Psoas muscle (tissue), 8 donors: ENCODE measurements at places on chromosomes 6 and 20. TPM values are rescaled to one million over a fixed set of nuclear protein-coding genes. Genes with fewer than 3 reads are reported as not detected.

MATN4 gene
- polyA plus RNA-seq = not detected

DCDC2 gene
- 0.45 TPM for polyA plus RNA-seq

DNA sequence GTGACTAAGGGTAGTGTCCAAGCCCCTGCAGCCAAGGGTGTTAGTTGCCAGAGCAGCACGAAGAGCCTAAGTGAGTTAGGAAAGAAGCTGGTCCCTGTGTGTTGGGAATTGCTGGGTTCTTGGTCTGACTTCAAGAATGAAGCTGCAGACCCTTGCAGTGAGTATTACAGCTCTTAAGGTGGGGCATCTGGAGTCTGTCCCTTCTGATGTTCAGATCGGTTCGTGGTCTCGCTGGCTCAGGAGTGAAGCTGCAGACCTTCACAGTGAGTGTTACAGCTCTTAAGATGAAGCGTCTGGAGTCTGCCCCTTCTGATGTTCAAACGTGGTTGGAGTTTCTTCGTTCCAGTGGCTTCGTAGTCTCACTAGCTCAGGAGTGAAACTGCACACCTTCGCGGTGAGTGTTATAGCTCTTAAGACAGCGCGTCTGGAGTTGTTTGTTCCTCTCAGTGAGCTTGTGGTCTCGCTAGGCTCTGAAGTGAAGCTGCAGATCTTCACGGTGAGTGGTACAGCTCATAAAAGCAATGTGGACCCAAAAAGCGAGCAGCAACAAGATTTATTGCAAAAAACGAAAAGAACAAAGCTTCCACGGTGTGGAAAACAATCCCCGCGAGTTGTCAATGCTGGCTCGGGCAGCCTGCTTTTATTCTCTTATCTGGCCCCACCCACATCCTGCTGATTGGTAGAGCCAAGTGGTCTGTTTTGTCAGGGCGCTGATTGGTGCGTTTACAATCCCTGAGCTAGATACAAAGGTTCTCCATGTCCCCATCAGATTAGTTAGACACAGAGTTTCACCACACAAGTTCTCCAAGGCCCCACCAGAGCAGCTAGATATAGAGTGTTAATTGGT, 31.8 kb downstream of the PXDC1 start:
- no peak for DNase-seq

GRCh38 chr20:57409316-57409671, 18.1 kb downstream of the RBM38 start:
- no peak for DNase-seq

GRCh38 chr20:6489361-6490171, 277.9 kb upstream of the BMP2 start:
- no peak for DNase-seq

DNA sequence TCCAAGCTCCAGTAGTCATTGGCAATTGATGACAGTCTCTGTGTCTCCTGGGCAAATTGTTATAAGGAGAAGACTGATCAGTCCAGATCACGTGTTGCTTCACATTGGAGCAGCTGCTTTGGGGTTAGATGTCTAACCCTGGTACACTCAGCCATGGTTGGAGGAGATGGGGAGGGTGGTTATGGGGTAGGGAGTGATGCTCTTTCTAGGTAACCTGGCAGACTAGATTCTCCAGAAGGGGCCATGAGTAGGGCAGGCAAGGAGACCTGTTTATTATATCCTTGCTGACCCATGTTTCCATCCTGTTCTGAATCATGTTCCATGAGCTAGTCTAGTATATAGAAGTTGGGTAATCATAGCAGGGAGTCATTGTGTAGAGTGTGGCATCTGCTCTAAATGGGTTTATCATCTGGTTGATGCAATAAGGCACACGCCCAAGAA, 50.8 kb upstream of the BACH2 start:
- DNase-seq = no peak
